Bladder microvascular endothelial cell (primary cell): ENCODE measurements at places on chromosomes 13 and 19. TPM values are rescaled to one million over a fixed set of nuclear protein-coding genes. Genes with fewer than 3 reads are reported as not detected.

Gene SERP2
- total RNA-seq = 1.4 TPM in 1 of 2 replicates, not detected in the other

Gene MEIOSIN
- total RNA-seq = not detected in 2 replicates

Gene NDUFA3
- 10.0 and 15.7 TPM in 2 replicates for total RNA-seq

Gene SIGLEC5
- not detected in 2 replicates for total RNA-seq

Gene ZNF358
- total RNA-seq = 9.1 and 14.9 TPM in 2 replicates

Gene PLIN5
- total RNA-seq = 0.16 and 4.7 TPM in 2 replicates

Gene ZNF563
- 2.4 and 2.7 TPM in 2 replicates for total RNA-seq

Gene KLK15
- not detected in 2 replicates for total RNA-seq

Gene LRRC25
- total RNA-seq = not detected in 2 replicates

Gene MAB21L1
- not detected in 2 replicates for total RNA-seq

Gene DHDH
- not detected in 2 replicates for total RNA-seq

Gene MUC16
- not detected in 2 replicates for total RNA-seq

Gene KLK1
- total RNA-seq = not detected in 2 replicates

Gene ZNF221
- total RNA-seq = 3.2 and 8.1 TPM in 2 replicates

Gene STARD13
- total RNA-seq = 15.2 and 46.4 TPM in 2 replicates

Gene LENG9
- total RNA-seq = 4.8 and 4.9 TPM in 2 replicates

Gene FLT3
- total RNA-seq = not detected in 2 replicates

Gene S1PR5
- 0.13 and 0.16 TPM in 2 replicates for total RNA-seq
